Esophagus muscularis mucosa (tissue), 4 donors: ENCODE measurements at places on chromosomes 12 and 14. TPM values are rescaled to one million over a fixed set of nuclear protein-coding genes. Genes with fewer than 3 reads are reported as not detected.

DNA sequence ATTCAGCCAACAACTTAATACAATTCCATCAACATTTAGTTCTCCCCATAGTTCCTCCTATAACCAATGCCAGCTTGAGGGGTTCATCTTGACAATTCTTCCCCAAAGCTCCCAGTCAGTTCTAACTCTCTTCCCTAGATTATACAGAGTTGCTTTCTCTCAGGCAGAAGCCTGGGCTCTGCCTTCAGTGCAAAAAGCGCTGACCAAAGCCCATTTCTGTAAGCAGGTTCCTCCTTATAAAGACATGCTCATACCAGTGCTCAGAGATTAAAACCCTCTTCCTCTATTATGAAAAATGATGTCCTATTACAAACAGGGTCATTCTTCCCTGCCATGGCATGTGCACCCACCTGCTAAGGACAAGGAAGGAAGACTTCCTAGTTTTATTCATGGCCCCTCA lies 16.2 kb downstream of the SPIC start:
- no peak for DNase-seq

SLC7A7 gene
- 22.9 TPM for total RNA-seq

DNA sequence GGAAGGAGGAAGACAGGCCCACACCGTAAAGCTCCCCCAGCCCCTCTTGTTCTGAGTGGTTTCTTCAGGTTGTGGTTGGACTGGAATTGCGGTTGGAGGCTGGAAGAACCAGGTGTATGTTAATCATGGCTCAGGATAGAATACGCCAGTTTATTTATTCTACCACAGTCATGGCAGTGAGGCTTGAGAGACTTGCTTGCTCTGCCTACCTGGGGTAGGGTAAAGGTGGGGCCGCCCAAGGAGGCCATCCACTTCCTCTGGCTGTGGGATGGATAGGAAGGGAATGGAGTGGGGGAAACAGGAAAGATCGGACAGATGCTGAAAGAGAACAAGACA lies 8.1 kb downstream of the SHMT2 start:
- DNase-seq: no peak

DNA sequence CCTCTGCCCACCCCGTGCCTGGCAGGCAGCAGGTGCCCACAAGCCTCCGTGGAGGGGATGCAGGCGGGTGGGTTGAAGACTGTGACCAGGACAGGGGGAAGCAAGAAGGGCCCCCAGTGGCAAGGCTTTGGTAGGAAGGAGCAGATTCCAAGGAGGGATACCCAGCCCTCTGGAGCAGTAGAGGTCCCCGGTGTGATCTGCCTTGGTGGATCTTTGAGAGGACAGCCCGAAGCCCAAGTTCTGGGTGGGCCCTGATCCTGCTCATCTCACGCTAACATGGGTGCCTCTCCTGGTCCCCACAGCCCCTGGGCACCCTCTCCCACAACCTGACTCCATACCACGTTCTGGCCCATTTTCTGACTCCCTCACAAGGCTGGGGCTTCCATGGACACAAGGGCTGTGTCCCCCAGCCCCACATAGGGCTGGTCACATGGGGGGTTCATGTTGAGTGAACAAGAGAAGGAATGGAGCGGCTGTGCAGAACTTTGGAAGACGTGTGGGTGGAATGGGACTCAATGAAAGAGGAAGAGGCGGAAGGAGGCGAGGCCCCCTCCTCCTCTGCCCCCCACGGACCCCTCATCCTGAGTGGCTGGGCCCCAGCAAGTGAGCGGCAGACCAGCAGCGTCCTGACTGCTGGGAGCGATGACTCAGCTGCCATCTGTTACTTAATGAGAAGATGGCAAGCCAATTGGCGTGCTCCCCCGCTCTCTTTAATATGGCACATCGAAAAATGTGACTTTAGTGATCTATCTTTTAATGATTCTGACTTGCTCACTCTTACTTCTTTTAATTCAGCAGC lies 77.0 kb upstream of the BCL11B start:
- no peak for DNase-seq

DNA sequence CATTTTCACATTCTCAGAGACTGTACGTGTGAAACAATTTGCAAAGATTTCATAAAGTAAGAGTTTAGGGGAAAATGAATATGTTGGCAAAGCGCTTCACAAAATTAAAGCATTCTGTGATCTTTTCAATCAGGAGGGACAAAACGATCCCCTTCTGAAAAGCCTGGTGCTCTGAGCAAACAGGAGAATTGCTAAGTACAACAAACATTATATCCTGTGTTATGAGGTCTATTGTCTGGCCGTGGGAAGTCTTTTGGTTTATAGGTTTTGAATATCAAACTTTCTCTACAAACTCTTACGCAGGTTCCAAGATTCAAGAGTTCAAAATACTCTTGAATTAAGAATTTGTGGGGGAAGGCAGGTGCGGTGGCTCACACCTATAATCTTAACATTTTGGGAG lies 7.2 kb upstream of the FOXN3 start:
- no peak for DNase-seq

- DNase-seq: no peak
These were observed 27.0 kb upstream of the HIGD1C start for GRCh38 chr12:50925342-50925651.

- DNase-seq: no peak
These were observed 137.8 kb downstream of the HMGA2 start for GRCh38 chr12:65962036-65962430.

DNA sequence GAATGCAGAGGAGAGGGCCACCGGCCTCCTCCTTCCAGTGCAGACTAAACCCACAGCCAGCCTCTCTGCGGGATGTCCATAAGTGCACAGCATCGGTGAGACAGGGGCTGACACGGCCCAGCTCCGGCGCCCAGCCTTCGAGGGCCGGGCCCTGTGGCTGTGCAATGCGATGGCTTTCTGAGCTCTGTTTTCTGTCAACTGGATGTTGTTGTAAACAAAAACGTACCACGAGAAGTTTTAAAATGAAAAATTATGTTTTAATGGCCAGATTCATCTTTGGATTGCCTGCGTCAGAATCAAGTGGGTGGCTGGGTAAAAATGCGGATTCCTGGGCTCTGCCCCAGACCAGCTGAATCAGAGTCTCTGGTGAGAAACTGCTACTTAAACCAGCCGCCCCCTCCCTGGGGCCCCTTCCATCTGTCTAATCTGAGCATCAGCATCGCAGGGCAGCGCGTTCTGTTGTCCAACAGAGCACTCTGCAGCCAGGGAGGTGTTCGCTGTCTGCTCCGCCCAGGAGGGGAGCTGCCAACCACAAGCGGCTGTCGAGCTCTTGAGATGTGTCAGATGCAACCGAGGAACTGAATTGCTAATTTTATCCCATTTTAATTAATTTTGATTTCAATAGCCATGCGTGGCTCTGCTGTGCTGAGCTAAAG lies 133.4 kb downstream of the RFLNA start:
- DNase-seq: no peak

ADAM21 gene
- not detected for total RNA-seq

NAB2 gene
- 41.5 TPM for total RNA-seq
